ENCODE measurements at places on chromosomes 4 and X. TPM values are rescaled to one million over a fixed set of nuclear protein-coding genes. Genes with fewer than 3 reads are reported as not detected.

- H3K4me1 ChIP-seq: no peaks in the 10 kb centered on the region
- H3K36me3 ChIP-seq: no peaks in the 10 kb centered on the region
- H3K27ac ChIP-seq: no peak overlapping the region
- DNase-seq: no peak
- H3K4me3 ChIP-seq: no peak overlapping the region
Observed at GRCh38 chr4:107733431-107733925, 13.4 kb upstream of the PAPSS1 start.

DNA sequence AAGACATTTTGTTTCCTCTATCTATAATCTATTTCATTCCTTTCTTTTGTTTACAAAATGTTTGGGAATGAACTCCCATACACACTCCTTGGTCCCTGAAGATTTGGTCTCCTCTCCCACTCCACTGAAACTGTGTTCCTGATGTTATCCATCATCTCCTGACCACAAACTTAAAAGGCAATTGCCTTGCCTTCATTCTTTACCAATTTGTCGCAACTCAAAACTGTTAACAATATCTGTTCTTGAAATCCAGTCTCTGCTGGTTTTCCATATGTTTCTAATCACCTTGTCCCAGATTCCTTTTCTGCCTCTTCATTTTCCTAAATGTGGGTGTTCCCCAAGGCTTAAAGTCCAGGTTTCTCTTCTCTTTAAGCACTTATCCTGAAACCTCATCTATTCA lies 262.2 kb upstream of the TTC29 start:
- H3K27ac ChIP-seq: no peak overlapping the region
- H3K36me3 ChIP-seq: no peaks in the 10 kb centered on the region
- no peak for DNase-seq
- H3K27me3 ChIP-seq: no peaks in the 10 kb centered on the region

DNA sequence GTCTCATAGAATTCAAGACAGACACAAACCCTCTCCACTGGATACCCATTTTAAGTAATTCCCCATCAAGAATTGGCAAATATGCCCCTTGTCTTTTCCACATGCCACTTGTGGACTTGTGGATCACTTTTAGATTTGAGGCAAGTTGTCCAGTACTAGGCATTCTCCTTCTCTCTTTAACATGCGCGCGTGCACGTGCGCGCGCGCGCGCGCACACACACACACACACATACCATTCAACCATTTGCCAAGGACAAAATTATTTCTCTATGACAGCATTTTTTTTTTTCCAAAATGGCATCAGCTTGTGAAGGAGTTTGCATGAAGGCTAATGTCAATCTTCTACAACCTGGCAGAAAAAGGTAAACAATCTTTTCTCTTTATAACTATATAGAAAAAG lies 1325.7 kb upstream of the IGFBP7 start:
- H3K4me3 ChIP-seq: no peak overlapping the region
- no peaks in the 10 kb centered on the region for H3K36me3 ChIP-seq
- no peaks in the 10 kb centered on the region for H3K4me1 ChIP-seq
- no peak for DNase-seq

- no peaks in the 10 kb centered on the region for H3K4me1 ChIP-seq
- H3K36me3 ChIP-seq: peaks cover 7% of the 10 kb centered on the region
- DNase-seq: no peak
Observed at GRCh38 chr4:143212566-143212965, 27.8 kb downstream of the USP38 start.

- H3K27me3 ChIP-seq: peaks cover 73% of the 10 kb centered on the region
- H3K27ac ChIP-seq: peak overlapping the region; percentile 79
- no peak for DNase-seq
Observed at GRCh38 chr4:118353534-118354030, 779 bp upstream of the PRSS12 start.

- peaks cover 47% of the 10 kb centered on the region for H3K27me3 ChIP-seq
- no peak for DNase-seq
- H3K4me1 ChIP-seq: peaks cover 7% of the 10 kb centered on the region
- H3K27ac ChIP-seq: no peak overlapping the region
Observed at GRCh38 chr4:76894537-76895255, 3.2 kb downstream of the SOWAHB start.

DNA sequence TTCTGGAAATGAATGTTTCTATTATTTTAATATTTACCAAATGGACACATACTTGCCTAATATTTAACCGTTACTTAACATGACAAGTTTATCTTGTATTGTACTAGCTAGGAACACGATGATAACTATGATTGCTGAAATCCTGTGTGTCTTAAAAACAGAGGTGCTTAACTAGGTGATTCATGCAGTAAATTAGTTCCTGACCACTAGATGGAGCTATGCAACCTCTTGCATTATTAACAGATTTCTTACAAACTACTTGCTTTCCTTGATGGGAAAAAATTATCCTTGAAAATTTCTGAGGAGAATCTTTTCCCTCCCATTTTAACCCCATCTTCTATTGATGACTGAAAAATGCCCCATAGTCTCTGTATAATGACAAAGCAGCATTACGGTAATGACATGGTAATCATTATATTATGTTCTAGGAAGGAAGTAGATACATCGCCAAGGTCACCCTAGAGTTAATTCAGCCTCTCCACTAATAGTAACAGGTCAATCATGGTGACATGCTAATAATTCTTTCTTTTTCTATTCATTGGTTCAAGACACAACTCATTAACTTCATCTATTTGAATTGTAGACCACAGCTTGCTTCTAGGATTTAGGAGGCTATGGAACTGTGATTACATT lies 844.2 kb downstream of the RAPGEF2 start:
- no peak overlapping the region for H3K4me3 ChIP-seq
- no peaks in the 10 kb centered on the region for H3K27me3 ChIP-seq
- no peaks in the 10 kb centered on the region for H3K36me3 ChIP-seq
- no peak overlapping the region for H3K27ac ChIP-seq

DNA sequence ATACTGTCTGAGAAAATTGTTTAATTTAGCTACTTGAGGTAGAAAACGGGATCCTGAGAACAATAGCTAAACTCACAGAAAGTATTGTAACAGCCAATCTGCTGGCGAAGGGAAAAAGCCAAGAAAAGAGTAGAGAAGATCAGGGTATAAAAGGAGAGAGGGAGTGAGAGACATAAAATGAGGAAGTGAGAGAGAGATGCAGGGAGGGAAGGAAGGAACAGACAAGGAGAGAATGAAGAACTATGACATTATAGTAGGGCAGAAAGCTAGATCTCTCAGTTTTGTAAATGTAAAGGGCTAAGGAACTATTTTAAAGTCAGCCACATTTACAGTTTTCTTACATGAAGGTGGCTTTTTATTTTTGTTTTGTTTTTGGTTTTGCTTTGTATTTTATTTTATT lies 1.6 kb upstream of the GIMD1 start:
- H3K27me3 ChIP-seq: no peaks in the 10 kb centered on the region
- peaks cover 6% of the 10 kb centered on the region for H3K4me1 ChIP-seq
- no peaks in the 10 kb centered on the region for H3K36me3 ChIP-seq
- H3K27ac ChIP-seq: no peak overlapping the region
- H3K4me3 ChIP-seq: no peak overlapping the region

- peak overlapping the region; percentile 93 for H3K4me3 ChIP-seq
- no peaks in the 10 kb centered on the region for H3K36me3 ChIP-seq
- DNase-seq: no peak
- peak overlapping the region; percentile 86 for H3K27ac ChIP-seq
Observed at GRCh38 chr4:139014371-139015268, 961 bp upstream of the NOCT start.

DNA sequence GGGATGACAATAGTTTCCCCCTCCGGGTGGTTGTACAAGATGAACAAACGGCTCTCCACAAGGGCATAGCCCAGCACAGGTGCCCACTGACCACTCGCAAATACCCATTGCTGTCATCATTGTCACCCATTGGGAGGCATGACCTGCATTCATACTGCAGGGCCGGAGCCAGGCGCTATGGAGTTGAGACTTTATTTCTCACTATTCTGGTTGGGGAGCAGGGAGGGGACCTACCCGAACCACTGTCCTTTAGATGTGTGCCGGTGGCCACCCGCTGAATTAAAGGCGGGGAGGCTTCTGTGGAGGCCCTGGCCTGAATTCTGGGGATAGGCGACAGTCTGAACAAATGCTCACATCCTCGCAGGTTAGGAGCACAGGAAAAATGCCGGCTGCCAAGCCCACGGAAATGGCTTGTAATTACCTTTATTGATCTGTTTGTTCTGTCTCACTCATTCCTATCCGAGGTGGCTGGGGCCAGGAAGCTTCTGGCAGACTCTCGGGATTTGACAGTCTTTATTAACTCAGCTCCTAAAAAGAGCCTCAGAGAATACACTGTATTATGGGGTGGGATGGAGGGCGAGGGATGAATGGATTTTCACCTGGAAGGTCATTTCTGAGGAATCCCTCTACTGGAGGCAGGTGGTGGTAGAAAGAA lies 125.1 kb upstream of the PSAPL1 start:
- no peak overlapping the region for H3K27ac ChIP-seq
- no peak for DNase-seq
- H3K4me3 ChIP-seq: no peak overlapping the region
- no peaks in the 10 kb centered on the region for H3K36me3 ChIP-seq

GRCh38 chr4:14299166-14299565 lies 671.6 kb upstream of the BOD1L1 start:
- no peak overlapping the region for H3K4me3 ChIP-seq
- H3K36me3 ChIP-seq: no peaks in the 10 kb centered on the region
- no peaks in the 10 kb centered on the region for H3K27me3 ChIP-seq
- H3K27ac ChIP-seq: no peak overlapping the region
- H3K4me1 ChIP-seq: no peaks in the 10 kb centered on the region

- H3K27ac ChIP-seq: no peak overlapping the region
- no peaks in the 10 kb centered on the region for H3K27me3 ChIP-seq
- no peak overlapping the region for H3K4me3 ChIP-seq
- H3K4me1 ChIP-seq: no peaks in the 10 kb centered on the region
- DNase-seq: no peak
- peaks cover 10% of the 10 kb centered on the region for H3K36me3 ChIP-seq
Observed at GRCh38 chr4:17497890-17498523, 13.9 kb downstream of the QDPR start.

- no peaks in the 10 kb centered on the region for H3K4me1 ChIP-seq
- H3K4me3 ChIP-seq: no peak overlapping the region
- no peak overlapping the region for H3K27ac ChIP-seq
- H3K36me3 ChIP-seq: peaks cover 68% of the 10 kb centered on the region
- DNase-seq: no peak
Observed at GRCh38 chr4:5654791-5655190, 53.6 kb downstream of the EVC2 start.

- peaks cover 6% of the 10 kb centered on the region for H3K36me3 ChIP-seq
- H3K4me1 ChIP-seq: peaks cover 9% of the 10 kb centered on the region
- H3K27me3 ChIP-seq: no peaks in the 10 kb centered on the region
- peak overlapping the region; percentile 92 for H3K27ac ChIP-seq
Observed at GRCh38 chr4:13483768-13484121, 395 bp downstream of the RAB28 start.

GRCh38 chr4:87523307-87523706 lies 5.9 kb downstream of the SPARCL1 start:
- no peaks in the 10 kb centered on the region for H3K27me3 ChIP-seq
- peak overlapping the region; percentile 96 for H3K27ac ChIP-seq
- H3K36me3 ChIP-seq: peaks cover 4% of the 10 kb centered on the region
- H3K4me3 ChIP-seq: no peak overlapping the region
- DNase-seq: no peak
- H3K4me1 ChIP-seq: peaks cover 83% of the 10 kb centered on the region

DNA sequence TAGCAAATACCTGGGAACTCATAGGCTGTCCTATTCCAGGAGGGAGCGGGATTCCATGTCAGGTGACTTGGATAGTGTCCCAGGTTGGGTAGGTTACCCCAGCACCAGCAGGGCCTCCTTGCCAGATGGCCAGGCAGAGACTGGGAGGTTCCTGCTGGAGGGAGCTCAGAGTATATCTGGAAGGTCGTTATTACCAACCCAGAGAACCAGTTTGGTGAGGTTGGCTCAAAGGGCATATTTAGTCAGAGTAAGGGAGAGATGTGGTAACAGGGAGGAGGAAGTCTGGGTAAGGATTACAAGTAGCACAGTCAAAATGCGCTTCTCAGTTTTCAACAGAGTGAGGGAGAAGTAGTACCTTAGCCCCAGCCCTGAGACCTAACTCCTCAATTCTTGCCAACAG lies 53.3 kb upstream of the LNX1 start:
- H3K4me3 ChIP-seq: no peak overlapping the region
- H3K4me1 ChIP-seq: no peaks in the 10 kb centered on the region
- no peaks in the 10 kb centered on the region for H3K27me3 ChIP-seq
- no peak for DNase-seq
- H3K36me3 ChIP-seq: no peaks in the 10 kb centered on the region
- peak overlapping the region; percentile 81 for H3K27ac ChIP-seq

GRCh38 chrX:37509349-37509748 lies 62.1 kb upstream of the LANCL3 start:
- H3K4me1 ChIP-seq: no peaks in the 10 kb centered on the region
- H3K27ac ChIP-seq: no peak overlapping the region
- no peak for DNase-seq
- no peaks in the 10 kb centered on the region for H3K27me3 ChIP-seq
- H3K4me3 ChIP-seq: no peak overlapping the region
- no peaks in the 10 kb centered on the region for H3K36me3 ChIP-seq

- peak overlapping the region; percentile 45 for H3K4me3 ChIP-seq
- no peaks in the 10 kb centered on the region for H3K36me3 ChIP-seq
- no peaks in the 10 kb centered on the region for H3K27me3 ChIP-seq
- H3K27ac ChIP-seq: peak overlapping the region; percentile 65
Observed at GRCh38 chr4:11471618-11472017, 42.9 kb upstream of the HS3ST1 start.

ZNF157 gene
- total RNA-seq: 0.19 TPM

NDNF gene
- total RNA-seq: 8.4 TPM

ITM2A gene
- 16.9 TPM for total RNA-seq

EPHA5 gene
- under 0.01 TPM for total RNA-seq

ADH4 gene
- total RNA-seq: 6.2 TPM

CSAG3 gene
- not detected for total RNA-seq

SMIM43 gene
- total RNA-seq: not detected

TRIM61 gene
- not detected for total RNA-seq

ZCCHC18 gene
- not detected for total RNA-seq

PRSS12 gene
- total RNA-seq: 4.3 TPM

XPNPEP2 gene
- 5.7 TPM for total RNA-seq

COL4A6 gene
- total RNA-seq: 1.1 TPM

GLRB gene
- total RNA-seq: 0.91 TPM

FRG2 gene
- not detected for total RNA-seq

MGAT4D gene
- total RNA-seq: not detected

HPSE gene
- total RNA-seq: 6.7 TPM

GALNTL6 gene
- total RNA-seq: not detected

All from esophagus squamous epithelium (tissue), 5 donors.